ENCODE measurements at places on chromosomes 1 and 21.

DNA sequence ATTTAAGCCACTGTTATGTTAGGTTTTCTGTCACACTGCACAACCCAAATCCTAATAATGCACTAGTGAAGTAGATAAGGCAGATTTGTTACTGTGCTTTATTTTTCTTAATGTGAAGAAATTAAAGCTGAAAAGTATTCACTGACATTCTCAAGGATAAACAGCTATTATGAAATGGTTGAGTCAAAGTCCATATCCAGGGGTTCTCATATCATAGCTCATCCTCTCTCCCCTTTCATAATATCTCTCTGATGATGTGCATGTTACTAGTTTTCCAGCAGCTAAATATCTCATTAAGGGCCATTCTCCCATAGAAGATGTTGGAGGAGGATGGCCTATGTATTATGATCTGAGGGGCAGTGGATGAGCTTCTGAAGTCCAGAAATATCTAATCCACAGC lies 53.6 kb upstream of the CCDC190 start:
- no peak for DNase-seq

- DNase-seq = no peak
These were observed 23.7 kb downstream of the NKAIN1 start for GRCh38 chr1:31216016-31216415.

GRCh38 chr1:40982721-40983120 lies 3.2 kb downstream of the CTPS1 start:
- no peak for DNase-seq

DNA sequence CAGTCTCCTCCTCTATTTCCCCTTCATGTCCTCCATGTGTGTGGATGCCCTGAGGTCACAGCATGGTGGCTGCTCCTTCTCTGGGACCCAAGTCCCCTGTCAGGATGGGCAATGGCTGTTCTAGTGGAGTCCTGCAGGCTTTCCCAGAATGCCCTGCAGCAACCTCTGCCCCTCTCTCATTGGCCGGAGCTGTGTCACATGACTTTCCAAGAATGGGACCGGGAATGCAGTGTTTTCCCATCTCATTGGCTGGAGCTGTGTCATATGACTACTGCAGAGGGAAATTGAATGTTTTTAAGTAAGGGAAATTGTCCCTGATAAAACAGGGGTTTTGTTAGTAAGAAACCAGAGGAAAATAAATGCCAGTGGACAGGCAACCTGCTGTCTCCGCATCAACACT lies 365.9 kb downstream of the PTPRU start:
- no peak for DNase-seq

DNA sequence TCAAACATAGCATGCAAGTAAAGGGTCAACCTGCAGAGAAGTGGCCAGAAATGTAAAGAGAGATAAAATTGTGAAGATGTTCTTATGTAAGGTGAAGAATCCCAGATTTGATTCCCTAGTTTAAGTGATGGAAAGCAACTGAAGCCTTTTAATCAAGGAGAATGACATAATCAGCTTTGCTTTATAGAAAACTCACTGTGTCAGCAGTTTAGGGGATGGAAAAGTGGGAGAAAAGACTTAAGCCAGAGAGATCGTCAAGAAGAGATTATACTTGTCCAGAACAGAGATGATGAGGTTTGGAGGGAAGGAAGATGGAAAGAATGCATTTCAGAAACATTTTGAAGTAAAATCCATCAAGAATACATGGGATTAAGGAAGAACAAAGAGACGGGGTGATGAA lies 275.3 kb upstream of the ST6GALNAC5 start:
- DNase-seq = no peak

GRCh38 chr1:222754366-222755139 lies 17.6 kb downstream of the FAM177B start:
- DNase-seq = no peak

DNA sequence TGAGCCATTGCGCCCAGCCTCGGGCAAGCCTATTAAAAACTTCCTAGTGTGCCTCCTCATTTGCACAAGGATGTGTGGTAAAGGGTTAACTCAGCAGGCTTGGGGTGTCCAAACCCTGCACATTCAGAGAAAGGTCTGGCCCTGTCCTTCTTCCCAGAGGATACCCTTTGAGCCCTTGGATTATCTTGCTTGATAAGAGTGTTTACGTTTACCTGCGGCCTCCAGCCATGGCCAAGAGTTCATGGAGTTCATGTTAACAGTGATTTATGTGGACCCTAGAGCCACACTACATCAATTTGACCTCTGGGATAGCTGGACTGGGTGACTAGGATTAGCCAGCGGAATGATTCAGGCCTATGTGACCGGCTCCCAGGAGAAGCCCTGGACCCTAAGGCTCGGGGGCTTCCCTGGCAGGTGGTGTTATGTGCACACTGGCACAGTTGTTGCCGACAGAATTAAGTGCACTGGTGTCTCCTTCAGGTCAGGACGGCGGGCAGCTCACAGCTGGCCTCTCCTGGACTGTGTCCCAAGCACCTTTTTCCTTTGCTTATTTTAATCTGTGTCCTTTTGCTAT lies 7.7 kb upstream of the TCP10L start:
- DNase-seq = no peak

GRCh38 chr1:28421744-28422143 lies 52.2 kb downstream of the PHACTR4 start:
- DNase-seq = no peak

- no peak for DNase-seq
These were observed 1.7 kb downstream of the DHCR24 start for GRCh38 chr1:54885237-54885679.

- no peak for DNase-seq
These were observed 26.1 kb upstream of the ZNF496 start for GRCh38 chr1:247357781-247358211.

DNA sequence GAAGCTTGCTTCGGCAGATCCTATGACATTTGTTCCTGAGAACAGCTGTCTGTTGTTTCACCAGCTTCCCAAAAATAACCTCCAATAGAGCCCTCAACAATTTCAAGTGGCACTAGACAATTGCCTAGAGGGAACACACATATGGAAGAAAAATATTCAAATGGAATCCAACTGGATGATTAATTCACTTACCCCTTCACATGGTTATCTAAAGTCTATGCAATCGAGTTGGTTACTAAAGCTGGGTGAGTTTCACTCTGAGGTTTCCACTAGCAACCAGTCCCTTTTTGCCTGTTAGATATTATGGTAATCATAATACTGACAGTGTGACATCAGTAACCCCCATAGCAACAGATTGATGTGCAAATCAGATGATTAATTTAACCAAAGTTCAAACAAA lies at the start of gene LEMD1:
LEMD1 (minus strand) TSS at position 259 of the 400 bp plus-strand sequence. CDS start 1,520 bp downstream, outside the sequence.
- DNase-seq = no peak

- no peak for DNase-seq
These were observed 5.1 kb downstream of the COL24A1 start for GRCh38 chr1:86151427-86151826.

DNA sequence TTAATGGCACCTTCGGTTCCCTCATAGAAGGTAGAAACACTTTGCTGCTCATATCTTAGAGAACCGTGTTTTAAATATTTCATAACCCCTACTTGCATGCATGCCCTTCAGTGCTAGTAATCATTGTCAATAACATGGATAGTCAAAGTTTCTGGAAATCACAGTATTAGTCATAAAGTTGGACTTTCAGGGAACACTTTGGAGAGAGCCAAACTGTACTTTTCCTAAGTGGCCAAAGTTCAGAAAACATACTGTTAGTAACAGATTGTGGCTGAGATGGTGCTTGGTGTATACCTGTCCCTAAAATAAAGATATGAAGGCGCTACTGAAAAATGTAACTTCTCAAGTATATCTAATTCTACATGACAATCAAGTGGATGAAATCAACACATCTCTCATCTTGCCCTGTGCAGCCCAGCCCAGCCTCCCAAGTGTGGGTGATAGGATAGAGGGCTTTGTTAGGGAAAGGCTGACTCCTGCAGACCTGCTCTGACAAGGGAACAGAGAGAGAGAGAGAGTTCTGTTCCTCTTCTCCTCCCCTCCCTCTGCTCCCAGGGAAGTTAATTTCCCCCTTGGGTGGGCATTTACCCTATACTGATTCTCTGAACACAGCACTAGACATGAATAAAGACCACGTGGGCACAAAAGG lies 14.4 kb downstream of the MYOC start:
- DNase-seq = no peak

GRCh38 chr1:205565799-205566198 lies 61.3 kb downstream of the CDK18 start:
- DNase-seq = no peak

DNA sequence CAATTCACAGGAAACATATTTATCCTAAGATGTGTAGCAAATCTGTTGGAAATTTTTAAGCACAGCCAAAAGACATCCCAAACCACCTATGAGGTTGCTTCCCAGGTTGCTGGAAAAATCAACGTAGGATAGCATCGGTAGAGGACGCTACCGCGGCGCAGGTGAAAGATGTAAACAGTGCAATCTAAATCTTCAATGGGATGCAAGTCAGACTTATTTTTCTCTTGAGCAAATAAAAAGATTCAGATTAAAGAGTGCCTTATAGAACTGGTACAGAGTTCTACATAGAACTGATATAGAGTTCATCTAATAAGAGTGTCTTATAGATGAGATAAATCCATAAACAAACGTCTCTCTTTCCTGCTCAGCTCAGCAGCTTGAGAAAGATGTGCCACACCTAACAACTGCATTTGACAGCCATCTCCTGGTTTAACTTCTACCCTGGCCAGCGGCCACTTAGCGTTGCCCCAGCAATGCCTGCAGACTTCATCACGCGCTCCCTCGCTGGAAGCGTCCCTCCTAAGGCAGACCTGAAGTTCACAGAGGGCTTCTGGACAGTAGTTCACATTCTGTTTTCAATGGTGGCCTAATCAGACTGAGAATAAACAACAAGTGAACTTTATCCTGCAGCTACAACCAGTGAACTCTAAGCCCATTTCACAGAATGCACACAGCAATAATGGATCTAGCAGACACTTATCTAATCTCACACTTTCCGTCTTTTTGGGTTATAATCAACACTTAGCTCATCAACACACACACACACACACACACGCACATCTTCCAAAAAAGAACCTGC lies 164.5 kb downstream of the TOMM20 start:
- no peak for DNase-seq

DNA sequence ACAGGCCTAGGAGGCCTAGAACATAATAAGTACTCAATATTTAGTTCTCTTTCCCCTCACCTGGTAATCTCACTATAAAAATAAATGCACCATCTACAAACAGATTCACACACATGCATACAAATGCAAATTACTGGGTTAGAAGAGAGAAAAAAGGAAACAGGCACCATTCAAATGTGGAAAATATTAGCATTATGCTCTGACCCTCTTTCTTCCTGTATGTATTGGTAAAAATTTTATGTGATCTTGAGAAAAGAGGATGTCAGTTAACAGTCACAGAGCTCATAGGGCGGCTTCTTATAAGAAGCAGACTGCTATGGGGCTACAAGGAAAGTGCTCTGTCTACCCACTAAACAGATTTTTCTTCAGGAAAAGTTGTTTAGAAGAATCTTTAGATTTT lies 565.4 kb downstream of the LMO4 start:
- no peak for DNase-seq

- DNase-seq = no peak
These were observed 12.3 kb downstream of the SLC9C2 start for GRCh38 chr1:173590557-173590956.

Measured in stimulated activated CD4-positive, alpha-beta T cell treated with anti-CD3 and anti-CD28 coated beads, TNF-alpha, amount 100 ng/mL, for 1 hour (primary cell).